ENCODE measurements at places on chromosomes 11 and 22.

GRCh38 chr11:2549876-2550605, 105.2 kb downstream of the KCNQ1 start:
- no peaks in the 10 kb centered on the region for H3K27me3 ChIP-seq
- no peaks in the 10 kb centered on the region for H3K36me3 ChIP-seq
- H3K4me3 ChIP-seq = no peak overlapping the region
- no peak for DNase-seq

DNA sequence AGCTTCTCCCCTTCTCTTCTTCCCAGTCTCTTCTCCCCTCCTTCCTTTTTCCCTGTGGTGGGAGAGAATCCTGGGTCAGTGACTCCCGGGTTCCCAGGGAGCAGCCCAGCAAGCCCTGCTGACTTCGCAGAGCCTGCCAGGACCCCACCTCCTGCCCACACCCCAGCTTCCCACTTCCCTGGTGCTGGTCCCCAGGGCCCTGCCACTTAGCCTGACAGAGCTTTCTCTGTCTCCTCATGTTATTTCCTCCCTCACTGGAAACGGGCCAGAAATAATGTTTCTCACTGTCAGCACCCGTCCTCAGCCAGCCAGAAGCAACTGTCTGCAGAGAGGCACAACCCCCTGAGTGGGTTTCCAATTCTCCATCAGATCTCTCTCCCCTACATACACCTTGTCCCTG, 27.1 kb downstream of the C11orf96 start:
- no peaks in the 10 kb centered on the region for H3K4me1 ChIP-seq
- no peaks in the 10 kb centered on the region for H3K27me3 ChIP-seq

DNA sequence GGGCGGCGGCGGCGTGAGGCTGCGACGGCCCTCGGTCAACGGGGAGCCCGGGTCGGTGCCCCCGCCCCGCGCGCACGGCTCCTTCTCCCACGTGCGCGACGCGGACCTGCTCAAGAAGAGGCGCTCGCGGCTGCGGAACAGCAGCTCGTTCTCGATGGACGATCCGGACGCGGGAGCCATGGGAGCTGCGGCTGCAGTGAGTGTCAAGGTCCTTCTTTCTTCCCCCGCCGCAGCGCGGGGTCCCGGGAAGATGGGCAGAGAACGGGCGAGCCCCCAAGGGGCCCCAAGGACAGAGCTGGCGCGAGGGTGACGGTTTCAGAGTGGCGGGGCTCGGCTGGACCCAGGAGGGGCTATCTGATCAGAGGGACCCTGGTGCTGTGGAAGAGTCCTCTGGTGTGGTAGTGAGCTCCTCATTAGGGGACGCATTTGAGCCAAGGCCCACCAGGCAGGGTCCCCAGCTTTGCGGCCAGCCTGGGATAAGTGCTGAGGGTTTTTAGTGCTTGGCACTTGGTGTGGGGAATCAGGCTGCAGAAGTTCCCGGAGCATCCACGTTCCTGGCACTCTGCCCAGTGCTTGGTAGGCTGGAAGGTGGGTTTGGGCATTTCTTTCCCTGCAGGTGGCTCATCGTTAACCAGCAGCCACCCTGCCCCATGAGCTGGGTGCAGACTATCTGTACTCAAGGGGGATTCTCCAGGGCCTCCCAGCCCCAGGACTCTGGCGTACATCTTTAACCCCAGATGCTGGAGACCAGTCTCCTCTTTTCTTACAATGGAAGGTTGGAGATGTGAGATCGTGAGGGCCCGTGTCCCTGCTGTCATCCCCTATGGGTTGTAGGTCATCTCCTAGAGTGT, 9.8 kb downstream of the EHBP1L1 start:
- no peak overlapping the region for H3K4me3 ChIP-seq
- peaks cover 52% of the 10 kb centered on the region for H3K36me3 ChIP-seq
- no peak overlapping the region for H3K27ac ChIP-seq
- DNase-seq = no peak
- H3K4me1 ChIP-seq = peaks cover 16% of the 10 kb centered on the region
- H3K27me3 ChIP-seq = no peaks in the 10 kb centered on the region

GRCh38 chr11:112599856-112600533, 339.3 kb upstream of the PLET1 start:
- H3K4me3 ChIP-seq = no peak overlapping the region
- no peaks in the 10 kb centered on the region for H3K27me3 ChIP-seq
- no peaks in the 10 kb centered on the region for H3K36me3 ChIP-seq
- no peaks in the 10 kb centered on the region for H3K4me1 ChIP-seq
- DNase-seq = no peak

DNA sequence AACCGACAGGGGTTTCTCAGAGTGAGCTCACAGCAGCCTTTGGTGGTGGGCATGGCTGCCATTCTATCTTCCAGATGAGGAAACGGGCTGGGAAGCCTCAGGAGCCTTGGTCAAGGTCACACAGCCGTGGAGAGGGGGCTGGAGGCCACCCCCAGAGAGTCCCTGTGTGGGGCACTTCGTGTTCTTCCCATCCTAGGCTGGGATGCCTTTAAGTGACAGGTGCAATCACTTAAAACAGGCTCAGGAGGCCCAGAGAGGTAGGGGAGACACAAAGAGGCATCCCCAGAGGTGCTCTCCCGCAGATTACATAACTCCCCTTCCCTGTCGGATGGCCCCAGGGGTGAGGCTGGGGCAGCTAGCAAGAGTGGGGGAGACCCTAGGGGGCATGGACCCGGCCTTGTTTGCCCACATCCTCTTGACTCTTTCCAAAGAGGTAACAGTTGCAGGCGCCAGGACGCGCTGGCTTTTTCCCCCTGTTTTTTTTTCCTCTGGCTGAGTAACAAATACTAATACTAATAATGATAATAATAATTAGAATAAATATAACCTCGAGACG, 17.5 kb upstream of the SHISAL1 start:
- DNase-seq = no peak
- H3K4me3 ChIP-seq = no peak overlapping the region
- H3K27me3 ChIP-seq = peaks cover 32% of the 10 kb centered on the region
- H3K4me1 ChIP-seq = peaks cover 5% of the 10 kb centered on the region

DNA sequence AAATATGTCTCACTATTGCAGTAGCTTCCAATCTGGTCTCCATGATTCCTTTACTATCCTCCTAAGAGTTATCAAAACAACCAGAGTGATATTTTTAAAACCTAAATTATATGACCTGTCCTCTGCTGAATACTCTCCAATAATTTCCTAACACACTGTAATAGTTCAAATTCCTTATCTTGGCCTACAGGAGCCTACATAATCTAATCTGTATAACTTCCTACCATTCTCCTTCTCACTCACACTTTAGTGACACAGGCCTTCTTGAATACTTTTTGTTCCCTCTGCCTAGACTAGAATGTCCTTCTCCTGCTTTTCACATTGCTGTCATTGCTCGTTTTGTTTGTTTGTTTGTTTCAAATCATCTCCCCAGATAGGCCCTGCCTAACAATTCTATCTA, 9.4 kb downstream of the FHIP1B start:
- H3K4me3 ChIP-seq = no peak overlapping the region
- H3K4me1 ChIP-seq = peaks cover 3% of the 10 kb centered on the region
- no peak for DNase-seq
- H3K27ac ChIP-seq = no peak overlapping the region
- H3K27me3 ChIP-seq = no peaks in the 10 kb centered on the region

- no peaks in the 10 kb centered on the region for H3K36me3 ChIP-seq
- peaks cover 43% of the 10 kb centered on the region for H3K4me1 ChIP-seq
- H3K4me3 ChIP-seq = peak overlapping the region; percentile 22
- H3K27ac ChIP-seq = peak overlapping the region; percentile 34
Observed at GRCh38 chr11:13923716-13924650, 38.5 kb upstream of the SPON1 start.

DNA sequence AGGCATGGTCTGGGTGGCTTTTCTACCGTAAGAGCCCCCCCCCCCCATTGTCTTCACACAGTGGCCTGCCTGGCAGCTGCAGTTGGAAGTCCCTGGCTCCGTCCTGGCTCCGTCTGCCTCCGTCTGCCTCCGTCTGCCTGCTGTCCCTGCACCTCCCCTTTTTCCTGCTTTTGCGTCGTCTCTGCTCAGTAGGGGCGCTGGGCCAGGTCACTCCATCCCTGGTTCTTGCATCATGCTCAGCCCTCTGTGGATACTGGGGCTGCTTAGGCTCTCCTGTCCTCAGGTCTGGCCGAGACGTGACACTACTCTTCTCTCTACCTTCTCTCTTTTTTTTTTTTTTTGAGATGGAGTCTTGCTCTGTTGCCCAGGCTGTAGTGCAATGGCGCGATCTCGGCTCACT, 27.8 kb downstream of the AP2A2 start:
- DNase-seq = no peak
- H3K36me3 ChIP-seq = peaks cover 15% of the 10 kb centered on the region
- no peak overlapping the region for H3K4me3 ChIP-seq
- peaks cover 3% of the 10 kb centered on the region for H3K4me1 ChIP-seq
- H3K27me3 ChIP-seq = no peaks in the 10 kb centered on the region

DNA sequence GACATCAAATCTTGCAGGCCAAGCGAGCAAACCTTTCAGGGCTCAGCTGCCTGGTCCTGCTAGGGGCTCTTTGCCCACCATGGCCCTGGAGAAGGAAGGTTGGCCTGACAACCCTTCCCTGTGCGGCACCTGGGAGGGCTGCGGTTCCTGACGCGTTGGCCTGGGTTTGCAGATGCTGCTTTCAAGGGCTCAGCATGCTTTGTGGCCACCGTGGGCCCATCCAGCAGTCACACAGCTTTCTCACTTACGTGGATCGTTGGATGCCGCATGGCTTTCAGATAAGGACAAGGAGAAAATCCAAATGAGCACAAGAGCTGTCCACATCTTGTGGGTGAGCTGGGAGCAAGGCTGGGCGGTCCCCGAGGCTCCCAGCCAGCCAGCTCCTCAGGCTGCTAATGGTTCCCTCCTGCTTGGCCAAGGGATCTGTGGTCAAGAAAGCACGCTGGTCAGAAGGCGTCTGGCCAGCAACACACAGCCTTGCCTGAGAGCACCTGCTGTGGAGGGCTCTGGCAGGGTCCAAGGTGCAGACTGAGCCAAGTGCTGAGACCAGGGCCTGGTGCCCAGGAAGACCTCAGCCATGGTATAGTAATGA, 8.2 kb downstream of the C11orf24 start:
- peaks cover 40% of the 10 kb centered on the region for H3K36me3 ChIP-seq
- no peaks in the 10 kb centered on the region for H3K27me3 ChIP-seq
- H3K4me1 ChIP-seq = no peaks in the 10 kb centered on the region
- no peak overlapping the region for H3K27ac ChIP-seq
- no peak overlapping the region for H3K4me3 ChIP-seq

DNA sequence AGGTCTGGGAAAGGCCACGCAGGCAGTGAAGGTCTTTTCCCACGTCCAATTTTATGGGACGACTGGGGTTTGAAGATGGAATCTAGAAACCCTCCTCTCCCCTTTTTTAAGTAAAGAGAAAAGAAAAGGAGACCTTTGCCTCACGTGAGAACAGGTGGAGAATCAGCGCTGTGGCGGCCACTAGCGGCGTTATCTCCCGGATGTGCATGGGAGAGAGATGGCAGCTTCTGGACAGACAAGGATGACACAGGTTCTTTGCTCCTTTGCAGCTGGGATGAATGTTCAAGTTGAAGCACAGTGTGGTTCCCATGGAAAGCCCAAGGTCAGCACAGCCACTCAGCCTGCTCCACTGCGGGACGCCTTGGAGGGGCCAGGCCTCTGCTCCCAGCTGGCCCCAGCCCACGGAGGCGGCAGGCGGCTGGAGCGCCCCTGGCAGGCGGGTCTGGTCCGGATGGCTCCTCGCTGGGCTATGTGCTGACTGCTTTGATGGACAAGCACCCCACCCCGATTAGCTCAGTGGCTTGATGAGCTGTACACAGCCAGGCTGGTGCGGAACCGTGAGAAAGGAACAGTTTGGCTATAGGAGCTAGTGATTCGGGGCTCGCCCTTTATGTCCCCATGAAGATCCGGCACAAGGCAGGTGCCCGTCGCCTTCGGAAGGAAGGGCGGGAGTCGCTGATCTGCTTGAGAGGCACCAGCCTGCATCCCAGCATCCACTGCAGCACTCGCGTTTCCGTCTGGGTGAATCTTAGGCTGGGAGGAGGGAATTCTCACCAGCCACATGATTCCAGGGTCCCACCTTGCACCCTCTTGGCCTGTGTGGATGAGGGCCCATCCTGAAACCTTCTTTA, 14.5 kb upstream of the BID start:
- H3K4me1 ChIP-seq = no peaks in the 10 kb centered on the region
- no peak overlapping the region for H3K4me3 ChIP-seq
- no peak for DNase-seq
- peaks cover 24% of the 10 kb centered on the region for H3K36me3 ChIP-seq

DNA sequence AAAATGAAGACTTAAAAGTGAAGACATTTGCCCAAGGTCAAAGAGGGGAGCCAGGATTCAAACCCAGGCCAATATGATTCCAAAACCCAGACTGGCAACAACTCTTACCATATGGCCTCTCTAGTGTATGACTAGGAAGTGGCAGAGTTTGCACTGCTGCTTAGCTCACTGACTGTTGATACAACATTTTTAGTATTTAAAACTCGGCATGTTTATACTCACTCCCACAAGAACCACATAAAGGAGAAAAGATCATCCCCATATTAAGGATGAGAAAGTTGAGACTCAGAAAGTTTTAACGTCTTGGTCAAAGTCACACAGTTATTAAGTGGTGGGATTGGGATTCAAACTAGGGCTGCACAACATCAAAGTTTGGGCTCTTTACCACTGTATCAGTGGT, 81.7 kb downstream of the CCDC34 start:
- no peak overlapping the region for H3K4me3 ChIP-seq
- no peaks in the 10 kb centered on the region for H3K27me3 ChIP-seq
- DNase-seq = no peak
- H3K27ac ChIP-seq = no peak overlapping the region
- no peaks in the 10 kb centered on the region for H3K36me3 ChIP-seq

DNA sequence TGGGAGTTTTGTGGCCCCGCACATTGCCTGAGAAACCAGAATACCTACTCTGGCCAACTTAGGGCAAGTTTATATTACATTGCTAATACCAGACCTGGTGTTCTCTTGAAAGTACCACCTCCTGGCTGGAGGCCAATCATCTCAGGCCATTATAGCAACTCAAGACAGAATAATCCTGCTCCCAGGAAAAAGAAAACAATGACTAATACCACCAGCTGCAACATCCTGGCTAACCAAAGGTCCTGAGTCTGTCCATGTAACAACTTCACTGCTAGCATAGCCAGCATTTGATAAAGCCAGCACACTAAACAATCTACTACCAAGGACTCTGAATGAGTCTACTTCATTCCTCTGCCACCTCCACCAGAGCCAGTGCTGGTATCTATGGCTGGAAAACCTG, 1298.7 kb upstream of the CNTN5 start:
- H3K4me3 ChIP-seq = no peak overlapping the region
- DNase-seq = no peak
- H3K4me1 ChIP-seq = no peaks in the 10 kb centered on the region
- no peaks in the 10 kb centered on the region for H3K27me3 ChIP-seq
- no peak overlapping the region for H3K27ac ChIP-seq

DNA sequence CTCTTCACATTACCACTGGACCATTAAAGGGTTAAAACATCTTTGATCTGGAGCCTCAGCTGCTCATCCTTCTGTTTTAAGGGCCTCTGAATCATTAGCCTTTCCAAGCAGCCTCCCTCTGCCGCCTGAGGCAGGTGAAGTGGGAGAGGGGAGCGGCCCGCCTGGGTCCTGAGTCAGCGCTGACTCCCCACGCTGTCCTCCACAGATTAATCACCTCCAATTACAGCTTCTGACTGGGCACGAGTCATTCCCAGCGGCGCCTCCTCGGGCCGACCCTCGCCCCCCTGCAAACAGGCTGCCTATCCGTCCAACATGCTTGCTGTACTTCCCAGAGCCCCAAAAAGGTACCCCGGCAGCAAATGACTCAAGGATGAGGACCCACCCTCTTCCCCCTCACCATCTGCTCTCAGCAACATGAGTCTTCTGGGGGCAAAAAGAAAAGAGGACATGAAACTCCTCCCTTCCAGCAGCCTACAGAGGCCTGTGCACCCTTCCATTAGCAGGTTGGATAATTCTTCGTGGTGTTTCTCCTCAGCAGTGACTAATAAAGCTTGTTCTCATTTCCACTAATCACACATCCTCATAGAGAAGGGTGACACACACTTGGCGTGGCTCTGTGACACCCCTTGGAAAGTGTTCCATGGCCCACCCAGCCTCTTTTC, 44.3 kb upstream of the JAM3 start:
- H3K4me3 ChIP-seq = no peak overlapping the region
- no peaks in the 10 kb centered on the region for H3K36me3 ChIP-seq
- no peak overlapping the region for H3K27ac ChIP-seq

Measured in effector memory CD4-positive, alpha-beta T cell (primary cell).